Esophagus squamous epithelium (tissue), 5 donors: ENCODE measurements at places on chromosomes 5 and 9. TPM values are rescaled to one million over a fixed set of nuclear protein-coding genes. Genes with fewer than 3 reads are reported as not detected.

- H3K4me1 ChIP-seq = no peaks in the 10 kb centered on the region
- H3K36me3 ChIP-seq = no peaks in the 10 kb centered on the region
- no peak overlapping the region for H3K27ac ChIP-seq
- no peak for DNase-seq
- no peak overlapping the region for H3K4me3 ChIP-seq
These were observed 209.3 kb downstream of the PALM2AKAP2 start for GRCh38 chr9:109989296-109989695.

The BAAT gene
- total RNA-seq = not detected

DNA sequence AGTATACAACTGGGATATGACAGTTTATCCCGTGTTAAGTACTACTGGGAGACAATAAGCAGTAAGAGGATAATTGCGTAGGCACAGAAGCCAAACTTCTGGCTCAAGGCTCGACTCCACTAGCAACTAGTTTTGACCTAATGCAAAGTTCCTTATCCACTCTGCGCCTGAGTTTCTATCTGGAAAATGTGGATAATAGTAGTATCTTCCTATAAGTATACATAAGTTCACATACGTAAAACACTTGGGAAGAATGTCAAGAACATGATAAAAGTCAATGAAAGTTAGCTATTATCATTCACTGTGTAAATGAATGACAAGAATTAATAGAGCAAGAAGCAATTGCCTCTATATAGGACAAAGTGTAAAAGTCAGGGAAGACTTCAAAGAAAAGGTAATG lies 45.7 kb downstream of the FTMT start:
- no peaks in the 10 kb centered on the region for H3K36me3 ChIP-seq
- no peak overlapping the region for H3K4me3 ChIP-seq
- H3K4me1 ChIP-seq = no peaks in the 10 kb centered on the region
- DNase-seq = no peak
- no peak overlapping the region for H3K27ac ChIP-seq

- no peak overlapping the region for H3K27ac ChIP-seq
- no peaks in the 10 kb centered on the region for H3K27me3 ChIP-seq
- DNase-seq = no peak
- no peaks in the 10 kb centered on the region for H3K4me1 ChIP-seq
- H3K36me3 ChIP-seq = no peaks in the 10 kb centered on the region
These were observed 363.2 kb upstream of the SMC2 start for GRCh38 chr9:103730866-103731265.

The MTRR gene
- total RNA-seq = 24.5 TPM

- peaks cover 17% of the 10 kb centered on the region for H3K4me1 ChIP-seq
- peak overlapping the region; percentile 86 for H3K27ac ChIP-seq
These were observed 161.8 kb downstream of the AUH start for GRCh38 chr9:91199739-91200497.

GRCh38 chr5:60820593-60821487 lies 23.2 kb downstream of the ELOVL7 start:
- no peak overlapping the region for H3K4me3 ChIP-seq
- no peak for DNase-seq
- H3K27ac ChIP-seq = no peak overlapping the region
- H3K4me1 ChIP-seq = no peaks in the 10 kb centered on the region
- no peaks in the 10 kb centered on the region for H3K27me3 ChIP-seq

DNA sequence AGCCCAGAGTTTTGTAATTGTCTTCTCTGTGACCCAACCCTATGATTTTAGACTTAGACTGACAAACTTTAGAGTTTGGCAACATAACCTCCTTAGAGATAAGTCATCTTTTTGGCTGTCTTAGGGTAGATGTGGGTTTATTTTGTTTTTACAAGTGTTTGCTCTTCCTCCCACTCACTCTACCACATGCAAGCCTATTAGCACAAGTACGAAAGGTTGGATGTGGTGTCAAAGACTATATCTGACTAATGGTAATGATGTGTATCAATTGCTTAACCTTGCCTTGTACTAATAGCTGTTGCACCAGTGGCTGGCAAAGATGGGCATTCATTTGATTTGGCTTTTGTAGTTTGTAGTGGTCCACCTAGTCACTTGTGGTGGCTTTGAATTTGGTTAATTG lies 46.5 kb downstream of the SLC25A46 start:
- H3K27ac ChIP-seq = no peak overlapping the region
- H3K4me3 ChIP-seq = no peak overlapping the region
- no peaks in the 10 kb centered on the region for H3K4me1 ChIP-seq
- H3K36me3 ChIP-seq = no peaks in the 10 kb centered on the region

The CAAP1 gene
- 20.2 TPM for total RNA-seq

- no peaks in the 10 kb centered on the region for H3K27me3 ChIP-seq
- H3K4me1 ChIP-seq = peaks cover 20% of the 10 kb centered on the region
- H3K36me3 ChIP-seq = peaks cover 2% of the 10 kb centered on the region
- no peak for DNase-seq
- no peak overlapping the region for H3K4me3 ChIP-seq
These were observed 32.4 kb downstream of the PCDHGC5 start for GRCh38 chr5:141521244-141521781.

GRCh38 chr5:78753093-78753531 lies 104.5 kb upstream of the LHFPL2 start:
- H3K27ac ChIP-seq = no peak overlapping the region
- H3K4me1 ChIP-seq = peaks cover 6% of the 10 kb centered on the region

DNA sequence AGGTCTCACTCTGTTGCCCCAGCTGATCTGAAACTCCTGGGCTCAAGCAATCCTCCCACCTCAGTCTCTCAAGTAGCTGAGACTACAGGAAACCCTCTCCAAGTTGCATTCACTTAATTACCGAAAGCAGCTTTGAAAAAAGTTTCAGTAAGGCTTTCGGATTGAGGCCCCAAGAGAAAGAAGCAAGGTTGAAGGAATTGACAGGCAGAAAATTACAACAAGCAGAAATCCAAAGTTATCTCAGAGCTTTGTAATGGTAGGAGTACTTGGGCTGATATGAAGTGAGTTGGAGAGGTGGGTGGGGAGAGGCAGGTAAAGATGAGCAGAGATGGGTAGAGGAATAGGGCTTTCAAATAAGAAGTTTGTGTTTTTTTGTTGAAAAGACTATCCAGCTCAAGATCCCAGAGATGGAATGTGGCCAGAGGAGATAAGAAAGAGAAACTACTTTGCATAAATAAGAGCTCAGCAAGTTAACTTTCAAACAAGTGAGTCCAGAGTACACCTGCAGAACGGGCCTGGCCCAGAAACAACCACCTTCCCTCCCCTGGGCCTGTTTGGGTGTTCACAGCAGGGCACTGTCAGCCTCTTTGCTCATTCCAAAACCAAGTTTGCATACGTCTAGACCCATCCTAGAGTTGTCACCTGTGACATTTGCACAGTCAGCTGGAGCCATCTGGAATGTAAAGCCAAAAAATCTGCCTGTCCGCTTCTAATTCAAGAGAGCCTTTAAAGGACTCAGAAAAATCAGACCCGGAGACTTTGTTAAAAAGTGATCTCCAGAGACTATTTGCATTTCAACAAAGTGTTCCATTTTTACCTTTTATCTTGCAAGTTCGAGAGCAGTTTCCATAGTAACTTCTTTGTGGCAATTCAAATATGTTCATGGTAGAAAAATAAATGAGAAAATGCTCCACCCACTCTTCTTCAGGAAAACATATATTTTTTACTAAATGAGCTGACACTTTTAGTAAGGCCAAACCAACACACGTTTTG lies 2.2 kb upstream of the CLINT1 start:
- DNase-seq = no peak
- peaks cover 29% of the 10 kb centered on the region for H3K4me1 ChIP-seq

The ECSCR gene
- total RNA-seq = 11.4 TPM

- H3K36me3 ChIP-seq = no peaks in the 10 kb centered on the region
- no peaks in the 10 kb centered on the region for H3K4me1 ChIP-seq
- no peak for DNase-seq
- no peaks in the 10 kb centered on the region for H3K27me3 ChIP-seq
- H3K4me3 ChIP-seq = no peak overlapping the region
These were observed 344.0 kb downstream of the PTPRD start for GRCh38 chr9:10268531-10269485.
